ENCODE measurements at places on chromosomes 5 and 9.

GRCh38 chr9:133948131-133948530 lies 44.0 kb downstream of the VAV2 start:
- DNase-seq: no peak

DNA sequence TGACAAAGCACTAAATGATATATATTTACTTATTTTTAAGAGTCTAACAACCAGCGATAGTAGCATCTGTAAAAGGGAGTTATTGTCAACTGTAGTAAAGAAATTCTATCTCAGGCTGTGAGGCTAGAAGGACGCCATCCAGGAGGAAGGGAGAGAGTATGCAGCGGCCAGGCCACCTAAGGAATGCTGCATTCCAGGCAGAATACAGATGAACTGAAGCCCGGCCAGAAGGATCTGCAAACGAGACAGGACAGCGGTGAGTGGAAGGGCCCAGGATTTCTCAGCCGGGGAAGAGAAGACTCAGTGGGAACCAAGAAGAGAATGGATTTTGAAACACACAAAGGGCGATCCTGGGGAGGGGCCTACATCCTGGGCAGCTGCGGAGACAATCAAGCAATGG lies 7.4 kb downstream of the RETREG1 start:
- DNase-seq: no peak

DNA sequence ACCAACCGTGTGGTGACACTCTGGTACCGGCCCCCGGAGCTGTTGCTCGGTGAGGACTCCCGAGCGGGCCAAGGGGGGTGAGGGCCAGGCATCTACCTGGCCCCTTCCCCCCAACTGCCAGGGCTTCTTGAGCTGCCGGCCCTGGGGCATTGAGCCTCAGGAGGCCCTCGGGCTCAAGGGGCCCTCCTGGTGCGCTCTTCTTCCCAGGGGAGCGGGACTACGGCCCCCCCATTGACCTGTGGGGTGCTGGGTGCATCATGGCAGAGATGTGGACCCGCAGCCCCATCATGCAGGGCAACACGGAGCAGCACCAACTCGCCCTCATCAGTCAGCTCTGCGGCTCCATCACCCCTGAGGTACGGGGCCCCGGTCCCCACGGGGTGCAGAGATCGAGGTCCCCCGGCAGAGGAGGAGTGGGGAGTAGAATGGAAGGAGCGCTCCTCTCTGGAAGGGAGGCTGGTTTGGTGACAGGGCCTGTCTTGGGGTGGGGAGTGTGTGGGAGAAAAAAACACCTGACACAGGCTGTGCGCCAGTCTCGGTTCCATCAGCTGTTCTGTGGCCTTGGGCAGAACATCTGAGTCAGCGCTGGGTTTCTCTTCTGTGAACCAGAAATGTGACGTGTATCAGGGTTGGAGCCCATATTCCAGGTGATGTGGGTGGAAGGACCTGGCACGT lies 2.6 kb downstream of the CDK9 start:
- no peak for DNase-seq

DNA sequence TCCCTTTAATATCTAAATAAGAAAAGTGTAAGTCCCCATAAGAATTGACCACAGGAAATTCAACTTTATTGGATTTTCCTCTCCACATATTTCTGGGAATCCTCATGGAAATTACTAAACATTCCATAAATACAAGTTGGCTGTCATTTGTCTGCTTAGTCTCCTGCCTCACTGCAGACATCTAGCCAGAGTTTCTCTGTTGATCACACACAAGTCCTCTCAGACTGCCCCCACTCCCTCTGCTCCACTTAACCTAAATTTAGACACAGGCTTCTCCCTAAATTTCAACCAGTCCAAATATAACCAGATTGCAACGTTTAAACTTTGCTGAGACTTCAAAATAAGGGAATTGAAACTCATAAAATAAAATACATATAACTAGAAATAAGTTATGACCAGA lies 982.1 kb downstream of the DTWD2 start:
- no peak for DNase-seq

DNA sequence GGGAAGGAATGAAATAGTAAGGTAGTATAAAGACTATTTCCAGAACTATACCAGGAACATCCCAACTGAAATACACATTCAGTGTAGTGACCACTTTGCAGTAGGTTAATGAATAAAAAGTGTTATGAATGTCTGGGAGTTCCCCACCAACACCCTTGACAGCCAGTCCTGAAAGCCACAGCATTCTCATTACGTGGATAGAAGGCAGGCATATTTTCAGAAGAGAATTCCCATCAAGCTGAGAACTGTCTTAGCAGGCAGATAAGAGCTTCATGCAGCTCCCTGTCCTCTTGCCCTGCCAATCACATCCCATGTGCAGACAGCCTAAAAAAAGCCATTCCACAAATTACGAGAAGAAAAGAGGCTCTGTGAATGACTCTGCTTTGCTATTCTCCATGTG lies 695.0 kb downstream of the DTWD2 start:
- no peak for DNase-seq

- no peak for DNase-seq
Measured at GRCh38 chr9:134655586-134656333, 14.2 kb downstream of the COL5A1 start.

DNA sequence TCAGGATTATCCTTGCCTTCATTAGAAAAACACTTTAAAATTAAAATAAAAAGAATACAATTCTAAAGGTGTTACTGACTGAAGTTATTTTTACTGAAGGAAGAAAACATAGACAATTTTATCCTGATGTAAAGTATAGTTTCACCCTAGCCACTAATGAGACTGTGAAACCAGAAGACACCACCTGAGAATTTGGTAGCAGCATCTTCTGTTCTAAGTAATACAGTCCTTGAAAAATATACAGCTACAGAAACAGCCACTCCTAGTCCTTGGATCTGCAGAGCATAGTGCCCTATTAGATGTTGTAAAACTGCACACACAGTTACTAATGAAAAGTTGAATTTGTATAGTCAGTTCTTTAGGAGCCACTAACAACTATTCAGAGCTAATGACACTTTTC lies 377.7 kb downstream of the PRR16 start:
- DNase-seq: no peak

GRCh38 chr5:111122398-111122797 lies 30.2 kb downstream of the WDR36 start:
- DNase-seq: no peak

GRCh38 chr5:65927503-65928321 lies 1.3 kb downstream of the ERBIN start:
- peak; percentile 66 for DNase-seq

DNA sequence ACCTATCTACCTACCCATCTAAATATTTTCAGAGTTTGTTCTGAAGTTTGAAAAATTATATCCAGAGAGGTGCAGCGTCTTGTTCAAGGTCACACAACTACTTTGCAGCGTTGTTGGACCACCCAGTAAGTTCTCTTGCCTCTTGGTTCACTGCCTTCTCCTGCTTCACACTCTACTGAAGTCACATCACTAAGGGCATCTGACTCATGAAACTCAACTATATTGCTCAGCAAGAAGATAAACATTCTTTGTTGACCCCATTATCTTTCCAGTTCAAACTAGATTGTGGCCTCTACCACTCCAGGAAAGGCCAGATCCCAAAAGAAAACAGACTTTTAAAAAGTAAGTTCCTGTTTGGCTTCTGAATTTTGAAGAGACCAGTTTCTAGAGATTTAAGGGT lies 326.9 kb downstream of the SLIT3 start:
- DNase-seq: no peak

- DNase-seq: peak; percentile 23
Measured at GRCh38 chr5:75048457-75048953, 3.9 kb downstream of the GCNT4 start.

DNA sequence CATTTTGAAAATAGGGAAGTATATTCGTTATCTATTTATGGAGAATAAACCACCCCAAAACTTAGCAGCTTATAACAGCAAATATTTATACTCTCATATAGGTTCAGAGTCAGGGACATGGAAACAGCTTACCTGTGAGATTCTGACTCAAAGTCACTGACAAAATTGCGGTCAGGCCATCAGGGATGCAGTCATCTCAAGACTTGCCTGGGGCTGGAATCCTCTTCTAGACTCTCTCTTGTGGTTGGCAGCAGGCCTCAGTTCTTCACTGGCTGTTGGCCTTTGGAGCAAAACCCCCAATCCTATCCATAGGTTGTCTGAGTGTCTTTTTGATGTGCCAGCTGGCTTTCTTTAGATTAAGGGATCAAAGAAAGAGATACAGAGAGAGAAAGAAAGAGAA lies 275.6 kb downstream of the SEC61B start:
- DNase-seq: no peak

DNA sequence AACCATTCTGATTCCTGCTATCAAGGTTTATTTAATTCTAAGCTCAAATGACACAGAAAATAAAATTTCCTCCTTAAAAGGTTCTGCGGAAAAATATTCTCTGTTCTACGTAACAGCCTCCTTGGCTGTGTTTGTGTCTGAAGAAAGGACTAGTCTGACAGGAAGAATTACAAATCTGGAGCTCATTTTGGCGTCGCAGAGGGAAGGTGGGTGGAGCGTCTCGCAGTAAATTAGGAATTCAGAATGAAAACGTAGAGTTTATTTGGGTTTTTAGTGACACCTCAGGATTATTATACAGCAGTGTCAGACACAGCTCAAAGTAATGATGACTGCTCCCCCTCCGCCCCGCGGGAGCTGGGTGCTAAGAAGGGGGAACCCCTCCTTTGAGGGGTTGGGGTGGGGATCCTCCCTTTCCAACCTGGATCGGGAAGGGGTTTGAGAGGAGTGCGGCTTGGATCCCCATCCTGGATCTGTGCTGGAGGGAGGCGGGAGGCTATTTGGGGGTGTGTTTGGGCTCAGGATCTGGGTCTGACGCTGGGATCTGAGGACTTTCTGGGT lies 933 bp upstream of the TGFBR1 start:
- peak; percentile 63 for DNase-seq

- no peak for DNase-seq
Measured at GRCh38 chr5:125295405-125295872, 549.0 kb upstream of the ZNF608 start.

DNA sequence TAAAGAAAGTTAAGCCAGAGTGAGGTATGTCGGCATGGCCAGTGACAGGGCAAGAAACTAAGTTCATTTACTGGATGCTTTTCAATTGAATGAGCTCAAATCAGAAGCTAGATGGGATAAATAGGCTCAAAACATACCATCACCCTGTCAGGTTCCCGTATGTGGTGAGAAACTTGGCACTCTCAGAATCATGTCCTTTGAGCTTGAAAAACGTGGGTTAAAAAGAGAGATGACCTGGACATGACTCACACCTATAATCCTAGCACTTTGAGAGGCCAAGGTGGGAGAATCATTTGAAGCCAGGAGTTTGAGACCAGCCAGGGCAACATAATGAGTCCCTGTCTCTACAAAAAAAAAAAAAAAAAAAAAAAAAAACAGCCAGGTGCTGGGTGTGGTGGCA lies 121.7 kb upstream of the RGMB start:
- no peak for DNase-seq

GRCh38 chr5:173895401-173896165 lies 7.4 kb downstream of the CPEB4 start:
- no peak for DNase-seq

DNA sequence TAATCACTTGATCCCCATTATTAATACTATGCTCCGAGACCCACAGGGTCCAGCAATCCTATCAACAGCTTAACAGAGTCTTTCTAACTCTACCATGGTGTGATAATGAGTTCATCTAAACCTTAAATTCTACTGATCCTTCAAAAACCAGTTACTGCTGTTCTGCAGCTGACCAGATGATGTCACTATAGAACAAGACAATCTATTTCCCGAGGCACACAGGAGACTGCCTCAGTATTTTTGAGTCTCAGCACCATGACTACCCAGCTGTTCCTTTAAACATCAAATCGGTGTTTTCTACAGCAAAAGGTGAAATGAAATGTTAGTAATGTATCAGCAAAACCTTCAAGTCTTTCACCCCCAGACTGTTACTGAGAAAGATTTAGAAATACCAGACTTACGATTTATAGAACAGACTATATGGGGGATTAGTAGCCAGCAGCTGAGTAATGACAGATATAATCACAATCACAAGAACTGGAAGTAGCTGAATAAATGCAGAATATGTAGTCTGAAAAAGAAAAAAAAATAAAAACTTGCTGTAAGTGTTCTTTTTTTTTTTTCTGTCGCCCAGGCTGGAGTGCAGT lies 16.9 kb downstream of the DNAJC18 start:
- DNase-seq: peak; percentile 75

DNA sequence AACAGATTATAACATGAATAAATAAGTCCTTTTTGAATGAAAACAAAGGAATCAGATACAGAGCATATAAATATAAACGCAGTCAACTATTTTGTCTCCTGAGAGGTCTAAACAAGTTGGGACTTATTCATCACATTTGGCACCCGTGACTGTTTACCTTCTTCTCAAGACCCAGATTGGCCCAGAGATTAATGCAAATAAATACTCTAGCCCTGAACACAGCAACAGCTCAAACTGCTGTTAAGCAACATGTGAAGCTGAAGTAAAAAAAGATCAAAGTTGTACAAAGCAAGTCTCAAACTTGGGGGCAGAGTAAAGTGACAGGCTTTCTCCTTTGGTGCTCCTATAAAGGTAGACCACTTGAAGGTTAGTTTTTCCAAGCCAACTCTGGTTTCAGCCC lies 95.0 kb upstream of the NR5A1 start:
- DNase-seq: no peak

- no peak for DNase-seq
Measured at GRCh38 chr5:54103871-54104270, 206.5 kb downstream of the ARL15 start.

- DNase-seq: no peak
Measured at GRCh38 chr5:31362931-31363568, 168.8 kb downstream of the DROSHA start.

- DNase-seq: no peak
Measured at GRCh38 chr9:36866840-36867239, 167.2 kb downstream of the PAX5 start.

DNA sequence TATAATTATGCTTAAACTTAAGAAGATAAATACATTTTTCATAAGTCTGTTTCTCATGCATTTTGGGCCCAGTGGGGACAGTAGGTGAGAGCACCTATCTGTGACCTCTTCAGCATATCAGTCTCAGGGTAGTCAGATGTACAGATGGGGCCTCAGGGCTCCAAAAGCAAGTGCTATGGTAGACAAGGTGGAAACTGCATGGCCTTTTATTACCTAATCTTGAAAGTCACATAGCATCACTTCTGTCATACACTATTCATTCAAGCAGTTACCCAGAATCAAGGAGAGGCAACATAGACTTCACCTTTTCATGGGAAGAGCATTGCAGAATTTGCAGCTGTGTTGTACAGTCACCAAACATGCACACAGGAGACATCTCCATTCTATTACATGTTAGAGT lies 94.8 kb downstream of the SV2C start:
- DNase-seq: no peak

GRCh38 chr9:18604767-18605730 lies 131.1 kb downstream of the ADAMTSL1 start:
- DNase-seq: no peak

DNA sequence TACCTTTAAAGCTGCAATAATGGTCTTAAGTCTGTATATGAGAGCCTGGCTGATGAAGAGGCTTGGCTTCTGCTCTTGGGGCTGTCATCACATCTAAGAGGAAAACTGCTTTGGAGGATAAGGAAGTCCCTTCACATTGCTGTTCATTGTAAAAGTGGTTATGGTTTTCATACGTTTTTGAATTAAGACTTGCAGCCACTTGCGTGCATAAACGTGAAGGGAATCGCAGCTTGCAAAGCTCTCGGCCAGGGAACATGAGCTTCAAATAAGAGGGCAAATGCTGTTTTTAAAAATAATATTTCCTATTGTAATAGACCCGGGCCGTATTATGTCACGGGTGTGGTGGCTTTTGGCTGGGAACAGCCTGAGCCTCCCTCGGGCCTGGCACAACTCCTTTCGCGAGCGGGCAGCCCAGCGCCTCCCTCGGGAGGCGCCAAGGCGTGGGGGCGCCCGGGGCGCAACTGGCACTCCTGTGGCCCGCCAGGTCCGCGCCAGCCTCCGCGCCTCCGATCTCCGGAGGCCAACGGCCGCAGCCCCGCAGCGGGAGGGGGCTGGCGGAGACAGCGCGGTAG lies 538 bp upstream of the ARHGEF28 start:
- DNase-seq: no peak
